ENCODE measurements at places on chromosomes 3 and 15. TPM values are rescaled to one million over a fixed set of nuclear protein-coding genes. Genes with fewer than 3 reads are reported as not detected.

LRRC15 gene
- total RNA-seq, result 0.73 TPM

TMEM212 gene
- total RNA-seq, result not detected

C3orf85 gene
- not detected for total RNA-seq

NANOGP8 gene
- total RNA-seq, result 0.15 TPM

DNAH12 gene
- total RNA-seq, result under 0.01 TPM

ZNF774 gene
- 1.5 TPM for total RNA-seq
